ENCODE measurements at places on chromosomes 1 and 21.

DNA sequence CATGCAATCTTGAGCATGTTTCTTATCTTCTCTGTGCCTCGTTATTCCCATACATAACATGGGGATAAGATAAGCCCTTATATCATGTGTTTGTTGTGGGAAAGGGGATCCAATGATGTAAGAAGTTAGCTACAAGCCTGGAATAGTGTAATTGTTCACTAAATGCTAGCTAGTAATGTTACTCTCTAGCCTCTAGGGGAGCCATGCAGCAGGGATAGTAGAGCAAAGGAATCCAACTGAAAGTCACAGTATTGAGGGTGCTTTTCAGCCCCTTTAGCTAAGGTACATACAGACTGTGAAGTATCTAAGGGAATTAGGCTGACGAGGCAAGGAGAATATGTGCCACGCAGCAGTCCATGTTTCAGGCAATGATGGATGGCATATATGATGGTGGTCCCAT, 46.9 kb downstream of the IL23R start:
- ATAC-seq, result peak; percentile 90

DNA sequence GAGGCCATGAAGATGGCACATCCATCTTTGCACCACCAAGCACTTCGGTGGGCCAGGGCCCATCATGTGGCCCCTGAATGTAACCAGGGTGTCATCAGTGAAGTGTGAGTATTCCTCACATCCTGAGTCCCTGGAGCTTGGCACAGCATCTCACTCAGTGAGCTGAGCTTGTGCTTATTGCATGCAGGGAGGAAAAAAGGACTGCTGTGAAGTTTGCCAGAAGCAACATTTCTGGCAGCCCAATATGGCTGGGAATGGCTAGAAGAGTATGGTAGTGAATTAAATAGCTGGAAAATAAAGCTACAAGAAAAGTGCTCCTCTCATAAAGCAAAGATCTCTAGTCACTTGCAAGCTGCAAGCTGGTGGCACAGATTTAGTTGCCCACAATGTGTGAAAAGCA, 109.3 kb downstream of the TNFSF18 start:
- peak; percentile 42 for ATAC-seq

GRCh38 chr1:33170351-33171274, 11.2 kb downstream of the TRIM62 start:
- 0 out of 3 replicates have a peak, but pooled peaks have one; percentile 23 for ATAC-seq

DNA sequence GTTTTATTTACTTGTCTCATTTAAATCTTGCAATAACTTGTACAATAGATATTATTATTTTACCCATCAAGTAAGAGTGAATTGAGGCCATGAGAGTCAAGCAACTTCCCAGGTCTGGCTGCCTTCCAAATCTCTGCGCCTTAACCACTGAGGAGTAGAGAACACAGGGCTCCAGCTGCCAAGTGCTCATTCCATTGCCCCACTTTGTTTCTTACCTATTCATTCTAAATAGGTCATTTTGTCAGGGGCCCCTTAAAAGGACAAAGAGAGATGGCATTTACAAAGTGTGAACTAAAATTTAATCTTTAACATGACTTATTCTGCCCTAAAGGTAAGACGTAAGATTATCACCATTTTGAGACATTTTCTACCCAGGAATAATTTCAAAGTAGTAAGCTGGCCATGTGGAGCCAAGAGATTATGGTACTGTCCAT, 3.5 kb downstream of the PPP1R15B start:
- peak; percentile 24 for ATAC-seq

- no peak for ATAC-seq
These were observed 18.9 kb downstream of the SLC6A9 start for GRCh38 chr1:44012404-44012803.

DNA sequence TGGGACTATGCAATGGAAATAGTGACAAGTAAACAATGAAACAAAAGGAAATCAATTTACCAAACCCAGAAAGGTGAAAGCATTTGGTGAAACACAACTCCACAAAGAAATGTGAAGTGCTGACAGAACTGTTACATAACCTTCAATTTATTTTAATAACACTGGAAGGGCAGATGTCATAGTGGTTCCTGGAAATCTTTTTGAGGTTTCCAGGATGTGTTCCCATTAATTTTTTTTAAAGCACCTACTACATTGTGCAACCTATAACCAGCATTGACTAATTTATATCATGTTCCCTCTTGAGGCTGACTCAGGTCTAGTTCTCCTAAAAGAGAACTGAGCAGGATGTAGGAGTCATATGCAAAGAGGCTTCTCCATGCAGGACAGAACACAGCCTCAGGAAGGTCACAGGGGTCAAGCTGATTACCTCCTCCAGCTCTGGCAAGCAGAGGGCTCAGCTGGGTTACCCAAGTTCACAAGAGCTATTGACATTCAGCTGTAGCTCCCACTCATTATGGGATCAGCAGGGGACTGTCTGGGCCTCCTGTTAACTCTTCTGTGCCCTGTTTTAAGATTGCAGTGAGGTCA, 157.1 kb upstream of the NRIP1 start:
- no peak for ATAC-seq
